ENCODE measurements at places on chromosomes 7 and 10.

GRCh38 chr7:234708-235553 lies 42.6 kb downstream of the FAM20C start:
- no peak for DNase-seq

- DNase-seq, result no peak
These were observed 189.9 kb downstream of the HERPUD2 start for GRCh38 chr7:35505066-35505465.

DNA sequence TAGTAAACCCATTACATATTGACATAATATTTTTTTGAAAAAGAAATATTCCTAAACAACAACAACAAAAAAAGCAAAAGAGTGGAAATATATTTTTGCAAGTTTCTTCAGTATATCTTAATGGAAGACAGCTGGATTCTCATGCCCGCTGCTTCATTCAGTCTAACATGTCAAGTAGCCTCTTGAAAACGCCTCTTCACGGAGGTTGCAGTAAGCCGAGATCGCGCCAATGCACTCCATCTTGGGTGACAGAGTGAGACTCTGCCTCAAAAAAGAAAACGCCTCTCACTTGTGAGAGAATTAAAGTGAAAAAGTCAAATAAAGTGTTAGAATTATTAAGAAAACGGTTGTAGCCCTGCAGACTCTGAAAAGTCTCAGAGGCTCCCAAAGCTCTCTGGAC lies 1.3 kb downstream of the CUTC start:
- no peak for DNase-seq

DNA sequence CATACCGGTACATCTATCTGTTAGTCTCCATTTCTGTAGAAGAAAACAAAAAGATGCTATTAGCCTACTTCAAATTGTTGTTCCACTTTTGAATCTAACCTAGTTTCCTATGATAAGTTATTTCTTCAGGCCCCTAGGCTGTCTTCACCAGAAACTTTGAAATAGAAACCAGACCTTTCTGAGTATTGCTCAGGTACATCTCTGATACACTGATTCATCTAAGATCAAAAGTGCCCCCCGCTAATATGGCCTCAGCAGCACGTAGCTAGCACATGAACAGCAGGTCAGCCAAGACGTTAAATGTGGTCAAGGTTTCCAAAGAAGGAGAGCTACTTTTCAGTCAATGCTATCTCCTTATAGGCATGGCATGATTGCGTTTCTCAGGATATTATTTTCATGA lies 23.6 kb downstream of the CTAGE6 start:
- no peak for DNase-seq

GRCh38 chr10:77285529-77286182 lies 352.0 kb downstream of the KCNMA1 start:
- peak; percentile 15 for DNase-seq

DNA sequence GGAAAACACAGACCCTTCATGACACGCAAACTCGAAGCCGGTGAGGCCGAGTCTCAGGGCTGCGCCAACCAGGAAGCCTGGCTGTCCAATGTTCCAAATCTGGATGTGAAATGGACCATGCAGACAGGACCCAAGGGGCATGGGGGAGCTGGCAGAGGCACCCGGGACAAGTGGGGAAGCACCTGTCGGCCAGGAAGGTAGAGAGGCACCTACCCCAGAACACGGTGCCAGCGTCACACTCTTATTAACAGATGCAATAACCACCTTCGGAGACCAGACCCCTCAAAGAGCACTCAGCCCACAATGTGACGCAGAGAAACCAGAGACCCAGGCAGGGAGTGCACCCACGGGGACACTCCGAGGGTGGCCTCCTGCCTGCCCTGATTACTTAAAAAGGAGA lies 88.3 kb upstream of the PDGFA start:
- DNase-seq, result no peak
